ENCODE measurements at places on chromosomes 11 and 22. TPM values are rescaled to one million over a fixed set of nuclear protein-coding genes. Genes with fewer than 3 reads are reported as not detected.

OR8H1 gene
- not detected for total RNA-seq

BRSK2 gene
- total RNA-seq: 0.45 TPM

FGF19 gene
- 0.11 TPM for total RNA-seq

BIRC3 gene
- 355 TPM for total RNA-seq

CALCA gene
- total RNA-seq: not detected

ACRV1 gene
- not detected for total RNA-seq

RIMBP3B gene
- total RNA-seq: 0.27 TPM

DNA sequence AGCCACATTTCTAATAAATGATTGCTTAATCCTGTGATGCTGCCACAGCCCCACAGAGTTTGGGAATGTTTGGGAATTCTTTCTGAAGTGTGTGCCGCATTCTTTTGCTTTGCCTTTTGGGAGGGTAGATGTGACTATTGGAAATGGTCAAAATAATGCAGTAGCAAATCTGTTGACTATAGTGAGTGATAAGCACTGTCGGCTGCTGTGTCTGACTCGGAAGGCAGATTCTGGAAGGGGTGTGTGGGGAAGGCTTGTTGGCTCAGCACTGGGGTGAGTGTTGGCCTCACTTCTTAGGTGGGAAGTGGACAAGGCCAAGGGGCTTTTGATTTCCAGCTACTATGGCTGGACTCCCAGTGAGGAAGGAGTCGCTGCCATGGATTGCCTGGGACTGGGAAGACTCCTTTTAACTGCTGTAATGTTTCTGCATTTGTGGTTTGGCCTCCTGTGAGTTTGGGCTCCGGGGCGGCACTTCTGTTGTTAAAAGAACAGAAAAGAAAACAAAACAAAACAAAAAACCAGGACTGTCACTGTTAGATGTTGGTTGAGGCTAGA, 20.1 kb downstream of the ZBTB16 start:
- no peak for DNase-seq

- DNase-seq: no peak
These were observed 41.7 kb downstream of the THAP12 start for GRCh38 chr11:76339221-76339620.

DNA sequence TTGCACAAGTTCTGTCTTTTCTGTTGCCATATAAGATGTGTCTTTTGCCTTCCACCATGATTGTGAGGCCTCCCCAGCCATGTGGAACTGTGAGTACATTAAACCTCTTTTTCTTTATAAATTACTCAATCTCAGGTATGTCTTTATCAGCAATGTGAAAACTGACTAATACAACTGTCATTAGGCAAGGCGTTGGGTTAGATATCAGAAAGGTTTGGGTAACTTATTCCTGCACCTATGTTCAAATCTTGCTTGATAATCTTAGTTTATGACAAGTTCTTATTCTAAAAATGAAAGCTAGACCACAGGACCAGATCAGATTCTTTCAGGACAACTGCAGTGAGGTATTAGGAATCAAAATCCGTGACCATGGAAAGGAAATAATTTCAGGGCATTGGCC, 160.6 kb upstream of the BDNF start:
- no peak for DNase-seq

DNA sequence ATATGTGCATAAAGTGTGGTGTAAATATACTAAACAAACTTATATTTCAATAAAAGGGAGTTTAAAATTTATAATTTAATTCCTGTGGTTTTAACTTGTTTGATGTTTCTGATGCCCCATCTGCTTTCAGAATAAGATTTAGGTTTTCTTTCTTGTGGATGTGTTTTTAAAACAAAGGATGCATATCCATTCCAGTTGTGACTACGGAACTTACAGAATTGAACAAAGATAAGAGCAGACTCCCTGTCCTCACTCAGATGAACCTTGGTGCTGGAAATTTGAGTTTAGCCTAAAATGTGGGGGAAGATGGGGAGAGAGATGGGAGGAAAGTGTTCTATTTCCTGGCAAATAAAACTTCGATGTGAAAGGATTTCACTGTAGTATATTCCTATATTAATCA, 2.5 kb downstream of the FJX1 start:
- DNase-seq: no peak

DNA sequence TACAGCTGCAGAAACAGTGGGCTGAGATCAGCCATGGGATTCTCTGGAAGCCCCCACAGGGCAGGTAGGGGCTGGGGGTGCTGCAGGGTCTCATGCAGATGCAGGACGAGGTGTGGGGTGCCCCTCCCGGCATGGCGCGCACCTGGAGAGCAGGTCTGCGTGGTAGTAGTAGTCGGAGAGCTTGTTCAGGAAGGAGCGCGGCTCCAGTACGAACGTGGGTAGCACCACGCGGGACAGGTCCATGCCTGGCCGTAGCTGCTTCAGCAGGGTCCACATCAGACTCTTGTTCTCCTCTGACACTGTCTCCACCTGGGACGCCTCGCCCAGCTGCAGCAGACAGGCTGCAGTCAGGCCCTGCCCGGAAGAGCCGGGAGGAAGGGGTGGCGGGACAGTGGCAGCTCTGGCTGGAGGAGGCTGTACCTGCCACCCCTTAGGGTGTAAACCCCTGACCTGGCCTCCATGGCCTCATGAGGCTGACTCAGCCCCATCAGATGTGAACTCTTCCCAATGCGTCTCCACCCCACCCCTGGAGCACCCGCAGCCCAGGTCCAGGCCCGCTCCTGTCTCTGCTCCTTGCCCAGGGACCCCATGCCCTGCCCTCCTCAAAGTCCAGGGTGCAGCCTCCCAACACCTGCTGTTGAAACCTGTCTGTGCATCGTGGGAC, 47.0 kb upstream of the CARS1 start:
- DNase-seq: no peak

- no peak for DNase-seq
These were observed 385.5 kb upstream of the SYN3 start for GRCh38 chr22:33443683-33444082.

DNA sequence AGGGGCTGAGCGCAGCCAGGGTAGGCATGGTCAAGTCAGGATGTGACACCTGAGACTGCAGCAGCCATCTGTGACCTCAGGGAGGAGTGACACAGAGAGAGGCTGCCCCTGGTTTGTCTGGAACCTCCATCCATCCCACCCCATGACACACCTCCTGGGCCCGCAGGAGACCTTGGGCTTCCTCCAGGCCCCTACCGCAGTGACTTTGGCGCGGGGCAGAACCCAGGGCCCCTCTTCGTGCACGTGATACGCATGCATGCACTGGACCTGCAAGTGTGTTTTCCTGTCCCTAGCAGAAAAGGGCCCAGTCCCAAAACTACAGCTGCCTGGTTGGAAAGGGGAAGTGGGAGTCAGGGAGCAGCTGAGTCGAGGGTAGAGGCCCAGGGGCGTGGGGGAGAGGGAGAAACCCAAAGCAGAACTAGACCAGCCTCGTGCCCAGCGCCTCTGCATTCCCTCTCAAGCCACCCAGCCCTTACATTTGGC, 7.9 kb upstream of the CYTH4 start:
- DNase-seq: no peak

- DNase-seq: no peak
These were observed 85.7 kb downstream of the IGLL5 start for GRCh38 chr22:22973336-22973735.

DNA sequence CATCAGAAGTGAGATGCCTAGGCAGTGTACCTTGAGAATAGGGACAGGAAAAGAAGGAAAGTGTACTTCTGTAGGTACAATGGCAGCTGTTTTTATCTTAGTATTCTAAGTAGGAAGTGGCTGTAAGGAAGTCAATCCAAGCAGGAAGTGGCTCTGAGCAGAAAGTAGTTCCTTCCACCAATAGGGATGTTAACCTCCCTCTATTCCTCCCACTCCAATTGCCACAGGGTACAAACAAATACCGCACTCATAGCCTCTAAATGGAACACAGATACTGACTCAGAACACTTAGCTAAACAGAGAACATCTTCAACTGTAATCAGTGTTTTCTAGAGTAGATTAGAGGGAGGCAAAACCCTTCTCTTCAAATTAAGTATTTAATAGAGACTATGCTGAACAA, 10.6 kb downstream of the LRRC55 start:
- DNase-seq: no peak

DNA sequence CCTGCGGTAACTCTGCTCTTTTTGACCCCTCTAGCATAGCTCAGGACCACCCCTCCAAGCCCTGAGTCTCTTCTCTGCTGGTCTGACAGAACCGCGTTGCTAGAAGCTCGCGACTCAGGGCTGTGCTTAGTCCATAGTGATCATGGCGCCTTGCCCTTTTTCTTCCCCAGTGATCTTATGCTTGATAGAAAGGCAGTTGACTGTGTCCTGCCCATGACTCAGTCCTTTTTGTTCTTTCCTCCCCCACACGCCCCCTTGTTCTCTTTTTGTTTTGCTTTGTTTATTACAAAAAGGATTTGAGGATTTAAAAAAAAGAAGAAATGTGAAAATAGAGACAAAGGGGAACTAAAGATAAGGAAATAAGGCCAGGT, 17.5 kb downstream of the IL17RA start:
- DNase-seq: no peak

GRCh38 chr22:37910890-37911672, 5.0 kb downstream of the MICALL1 start:
- DNase-seq: no peak

GRCh38 chr11:46436113-46436512, 44.5 kb upstream of the CHRM4 start:
- no peak for DNase-seq

- no peak for DNase-seq
These were observed 41.8 kb upstream of the DLAT start for GRCh38 chr11:111983187-111983986.

DNA sequence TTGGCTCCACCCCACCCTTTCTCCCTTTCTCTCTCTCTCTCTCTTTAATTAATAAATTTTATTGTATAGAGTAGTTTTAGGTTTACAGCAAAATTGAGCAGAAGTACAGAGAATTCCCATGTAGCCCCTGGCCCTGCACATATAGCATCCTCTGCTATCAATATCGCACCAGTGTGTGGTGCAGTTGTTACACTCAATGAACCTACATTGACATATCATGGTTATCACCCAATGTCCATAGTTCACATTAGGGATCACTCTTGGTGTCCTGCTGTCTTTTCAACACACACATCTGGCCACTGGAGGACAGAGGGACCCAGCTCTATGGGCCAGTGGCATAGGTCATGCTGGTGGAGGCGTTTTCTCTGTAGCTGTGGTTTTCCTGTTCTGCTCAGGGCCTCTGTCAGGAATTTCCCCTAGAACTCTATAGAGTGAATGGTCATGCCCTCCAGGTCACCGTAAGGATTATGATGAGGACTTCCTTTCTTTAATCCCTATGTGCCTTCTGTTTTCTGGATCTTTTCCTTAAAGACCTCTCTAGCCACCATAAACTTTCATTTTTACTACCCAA, 98.2 kb upstream of the NAV2 start:
- DNase-seq: no peak

DNA sequence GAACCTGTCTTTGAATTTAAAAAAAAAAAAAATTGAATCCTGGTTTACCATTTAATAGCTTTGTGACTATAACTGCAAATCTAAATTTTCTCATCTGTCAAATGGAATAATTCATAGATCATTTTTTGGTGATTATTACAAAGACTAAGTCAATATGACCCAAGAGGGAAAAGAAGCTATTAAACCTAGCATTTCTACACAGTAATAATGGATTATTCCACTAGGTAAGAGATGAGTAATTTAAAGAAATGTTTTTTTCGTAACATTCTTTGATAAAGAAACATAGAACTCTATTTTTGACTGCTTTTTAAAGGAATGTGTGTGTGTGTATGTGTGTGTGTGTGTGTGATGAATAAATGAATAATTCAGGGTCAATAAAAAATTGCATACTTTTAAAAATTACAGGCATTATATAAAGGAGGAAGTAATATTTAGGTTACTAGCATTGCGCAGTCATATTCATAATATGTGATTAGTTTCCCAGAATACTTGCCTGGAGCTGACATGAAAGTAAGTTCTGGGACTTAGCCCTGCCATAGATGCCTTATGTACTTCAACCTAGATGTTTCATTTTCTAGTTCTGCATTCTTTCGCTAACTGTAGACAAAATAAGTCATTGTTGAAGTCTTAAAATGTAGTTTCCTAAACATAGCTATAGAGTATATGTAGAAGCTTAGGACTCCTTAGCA, 72.9 kb downstream of the TMEM135 start:
- no peak for DNase-seq

DNA sequence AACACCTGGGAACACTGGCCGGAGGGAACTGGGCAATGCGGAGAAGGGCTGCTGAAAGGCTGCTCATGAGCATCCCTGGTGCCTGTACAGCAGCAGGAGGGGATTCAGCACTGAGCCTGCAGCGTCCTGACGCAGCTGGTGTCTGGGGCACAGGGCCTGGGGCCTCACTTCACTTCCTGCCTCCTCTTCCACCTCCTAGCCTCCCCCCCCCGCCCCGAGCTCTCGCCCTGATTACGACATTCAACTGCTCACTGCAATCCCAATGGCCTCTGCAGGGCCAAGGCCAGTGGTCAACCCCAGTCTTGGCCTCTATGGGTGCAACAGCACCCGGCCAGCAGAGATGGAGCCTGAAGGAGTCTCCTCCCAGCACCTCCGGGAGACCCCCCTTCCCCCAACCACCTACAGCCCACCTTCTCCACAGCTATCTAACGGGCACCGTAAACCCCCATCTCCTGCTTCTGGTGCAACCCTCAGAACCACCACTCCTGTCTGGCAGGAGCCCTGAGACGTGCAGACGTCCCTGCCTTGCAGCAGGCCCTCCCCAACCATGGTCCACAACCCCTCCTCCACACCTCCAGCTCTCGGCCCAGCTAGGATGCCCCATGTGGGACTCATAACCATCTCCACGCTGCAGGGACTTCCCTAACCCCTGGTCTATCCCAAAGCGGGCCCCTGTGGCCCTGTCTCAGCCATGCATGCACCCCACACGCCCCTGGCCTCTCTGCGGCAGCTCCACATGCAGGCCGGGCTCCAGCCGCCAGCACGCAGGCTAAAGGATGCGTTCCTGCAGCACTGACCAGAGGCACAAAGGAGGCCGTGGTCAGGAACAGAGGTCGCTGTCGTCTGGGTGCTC, 38.2 kb downstream of the BRD1 start:
- no peak for DNase-seq

DNA sequence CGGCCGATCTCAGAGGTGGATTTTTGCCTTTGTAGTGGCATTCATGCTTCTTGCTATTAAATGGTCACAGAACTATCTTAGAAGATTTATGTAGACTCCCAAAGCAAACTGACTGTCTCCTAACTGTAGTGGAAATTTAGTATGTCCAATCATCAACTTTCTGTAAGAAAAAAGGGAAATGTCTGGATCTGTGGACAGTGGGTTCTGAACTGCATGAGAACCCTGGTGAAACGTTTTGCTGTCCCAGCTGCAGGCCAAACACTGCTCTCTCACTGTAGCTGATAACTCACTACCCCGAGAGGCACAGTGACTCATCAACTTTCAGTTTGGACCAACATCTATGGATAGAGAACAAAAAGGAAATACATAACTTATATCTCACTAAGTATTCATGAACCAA, 387.1 kb downstream of the SOX6 start:
- no peak for DNase-seq

- no peak for DNase-seq
These were observed 42.4 kb upstream of the WEE1 start for GRCh38 chr11:9530901-9531625.

All from activated naive CD4-positive, alpha-beta T cell treated with anti-CD3 and anti-CD28 coated beads, Interleukin-2, amount 50 U/mL, for 72 hours (primary cell).